ENCODE measurements at places on chromosomes 16 and 17.

- no peak for DNase-seq
These were observed 140.0 kb downstream of the SNX11 start for GRCh38 chr17:48247603-48248002.

- no peak for DNase-seq
These were observed 6.9 kb downstream of the PHAF1 start for GRCh38 chr16:67116388-67117311.

DNA sequence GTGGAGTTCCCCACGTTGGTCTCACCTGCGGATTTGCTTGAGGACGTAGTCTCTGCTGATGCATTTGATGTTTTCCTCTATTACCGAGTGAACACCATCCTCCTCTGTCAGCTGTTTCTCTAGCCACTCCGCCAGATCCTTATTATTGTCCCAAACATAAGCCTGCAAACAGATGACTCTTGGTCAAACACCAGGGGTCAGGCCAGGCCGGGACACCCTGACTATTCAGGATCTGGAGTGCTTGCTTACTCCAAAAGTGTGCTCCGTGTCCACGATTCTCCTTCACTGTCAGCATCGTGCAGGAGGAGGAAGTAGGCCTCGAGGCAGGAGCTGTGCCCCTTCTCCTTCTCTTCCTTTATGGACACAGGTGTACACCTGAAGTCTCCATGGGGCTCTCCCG lies 140.2 kb downstream of the AATF start:
- no peak for DNase-seq

DNA sequence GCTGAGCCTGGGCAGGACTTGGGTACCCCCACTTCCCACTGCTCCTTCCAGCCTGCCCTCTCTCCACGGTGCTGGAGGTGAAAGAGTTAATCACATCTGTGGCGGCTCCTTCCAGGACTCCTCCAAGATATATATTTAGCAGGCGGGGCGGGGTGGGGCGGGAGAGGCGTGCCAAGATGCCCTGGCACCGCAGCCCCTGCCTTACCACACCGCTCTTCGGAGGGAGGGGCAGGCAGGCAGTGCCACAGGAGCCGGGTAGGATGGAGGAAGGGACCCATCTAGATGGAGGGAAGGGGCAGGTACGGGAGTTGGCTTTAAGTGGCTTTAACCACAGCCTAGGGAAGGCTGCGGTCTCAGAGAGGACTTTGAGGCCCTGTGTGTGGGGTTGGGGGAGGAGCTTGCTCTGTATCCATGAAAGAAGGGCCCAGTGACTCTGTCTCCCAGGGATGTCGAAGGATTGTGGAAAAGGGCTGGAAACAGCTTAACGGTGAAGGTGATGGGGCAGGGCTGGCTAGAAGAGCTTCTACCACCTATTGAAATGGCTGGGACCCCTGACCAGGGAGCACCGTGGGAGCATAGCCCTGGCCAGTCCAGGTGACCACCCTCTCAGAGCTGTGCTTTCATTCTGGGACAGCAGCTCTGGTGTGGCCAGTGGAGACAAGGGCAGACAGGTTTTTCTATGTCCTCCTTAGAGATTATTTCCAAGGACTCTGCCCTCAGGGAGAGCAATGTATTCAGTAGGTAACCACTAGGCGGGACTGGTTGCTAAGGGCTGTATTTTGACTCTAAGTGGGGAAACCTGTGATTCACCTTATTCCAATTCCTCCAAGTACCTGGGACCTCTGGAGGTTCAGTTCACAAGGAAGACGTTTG lies 13.0 kb downstream of the GPR142 start:
- no peak for DNase-seq

All from effector memory CD4-positive, alpha-beta T cell (primary cell).